ENCODE measurements at places on chromosomes 7 and 10. TPM values are rescaled to one million over a fixed set of nuclear protein-coding genes. Genes with fewer than 3 reads are reported as not detected.
A peak's percentile ranks its signal among the peaks of the same experiment; 100 is the strongest.

DNA sequence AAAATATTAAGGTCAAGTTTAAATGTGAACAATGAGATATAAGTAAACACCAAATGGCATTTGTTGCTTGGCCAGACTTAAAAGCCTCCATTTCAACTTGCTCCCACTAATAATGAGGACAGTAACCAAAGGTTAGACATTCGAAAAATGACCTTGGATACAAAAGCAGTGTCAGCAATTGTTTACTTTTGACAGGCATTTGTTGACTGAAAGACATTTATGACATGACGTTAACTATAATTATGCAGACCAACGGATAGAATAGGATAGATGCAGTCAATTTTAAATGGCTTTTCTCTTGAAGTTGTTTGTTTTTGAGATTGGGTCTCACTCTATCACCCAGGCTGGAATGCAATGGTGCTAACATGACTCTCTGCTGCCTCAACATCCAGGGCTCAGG is 6.3 kb upstream of the WNT16 start:
- no peak for DNase-seq

Gene FAM237B
- total RNA-seq: not detected

Gene ZNRF2
- 26.4 TPM for total RNA-seq

Gene BTBD16
- total RNA-seq: 0.41 TPM

GRCh38 chr10:85008488-85009184 is 680.2 kb downstream of the CCSER2 start:
- peak; percentile 5 for DNase-seq

Gene PTN
- 85.1 TPM for total RNA-seq

Gene ACHE
- total RNA-seq: 112 TPM

Gene IFIT2
- total RNA-seq: 9.5 TPM

Gene CALCR
- 7.0 TPM for total RNA-seq

Gene ZNF485
- total RNA-seq: 5.1 TPM

Gene GRM8
- total RNA-seq: 0.41 TPM

Gene ABCB1
- 2.4 TPM for total RNA-seq

Gene UNCX
- total RNA-seq: not detected

GRCh38 chr7:95001258-95001657 is 93.9 kb downstream of the PPP1R9A start:
- no peak for DNase-seq

- DNase-seq: no peak
Measured at GRCh38 chr10:51786016-51786683, 86.8 kb upstream of the CSTF2T start.

Gene MGMT
- total RNA-seq: 37.8 TPM

Gene PAPOLB
- 0.10 TPM for total RNA-seq

GRCh38 chr7:84191261-84191660 is 3.3 kb downstream of the SEMA3A start:
- peak; percentile 21 for DNase-seq

Gene MRLN
- 120 TPM for total RNA-seq

Gene FANK1
- total RNA-seq: 3.2 TPM

Gene TFAM
- total RNA-seq: 28.1 TPM

Gene AGMO
- 0.41 TPM for total RNA-seq

DNA sequence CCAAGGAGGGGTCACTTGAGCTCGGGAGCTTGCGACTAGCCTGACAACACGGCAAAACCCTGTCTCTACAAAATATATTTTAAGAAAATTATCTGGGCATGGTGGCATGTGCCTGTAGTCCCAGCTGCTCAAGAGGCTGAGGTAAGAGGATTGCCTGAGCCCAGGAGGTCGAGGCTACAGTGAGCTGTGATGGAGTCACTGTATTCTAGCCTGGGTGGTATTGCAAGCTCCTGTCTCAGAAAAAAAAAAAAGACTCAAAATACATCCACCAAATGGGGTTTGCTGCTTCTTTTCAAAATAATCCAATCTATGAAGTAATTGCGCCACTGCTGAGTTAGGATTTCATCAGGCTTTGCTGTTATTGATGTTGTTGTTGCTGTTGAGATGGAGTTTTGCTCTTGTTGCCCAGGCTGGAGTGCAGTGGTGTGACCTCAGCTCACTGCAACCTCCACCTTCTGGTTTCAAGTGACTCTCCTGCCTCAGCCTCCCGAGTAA is 11.1 kb upstream of the VIM start:
- DNase-seq: no peak

GRCh38 chr10:112637901-112638300 is 190.9 kb downstream of the VTI1A start:
- peak; percentile 23 for DNase-seq

- DNase-seq: no peak
Measured at GRCh38 chr7:84170646-84171045, 23.9 kb downstream of the SEMA3A start.

Gene CEP55
- 8.9 TPM for total RNA-seq

DNA sequence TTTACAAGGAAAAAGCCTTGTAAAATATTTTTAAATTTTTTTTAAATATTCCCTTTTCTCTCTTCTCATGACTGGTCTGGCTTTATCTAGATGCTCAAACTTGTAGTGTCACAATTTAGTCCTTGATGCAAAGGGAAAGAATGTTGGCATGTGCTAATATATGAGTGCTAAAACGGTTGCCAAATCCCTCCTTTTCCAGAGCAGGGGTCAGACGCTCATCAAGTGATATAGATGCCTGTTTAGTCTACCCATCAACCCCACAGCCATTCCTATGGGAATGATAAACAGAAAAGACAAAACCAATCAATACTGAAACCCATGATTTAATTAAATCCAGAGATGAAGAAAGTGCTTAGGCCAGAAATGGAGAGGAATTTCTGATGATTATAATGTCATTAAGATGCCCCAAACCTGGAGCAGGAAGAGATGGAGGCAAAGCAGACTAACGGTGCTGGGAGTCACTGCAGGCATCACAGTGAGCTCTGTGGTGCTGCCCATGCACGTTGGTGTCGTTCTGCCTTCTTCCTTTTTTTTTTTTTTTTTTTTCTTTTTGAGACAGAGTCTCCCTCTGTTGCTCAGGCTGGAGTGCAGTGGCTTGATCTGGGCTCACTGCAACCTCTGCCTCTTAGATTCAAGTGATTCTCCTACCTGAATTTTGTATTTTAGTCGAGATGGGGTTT is 210.1 kb upstream of the STK17A start:
- no peak for DNase-seq

DNA sequence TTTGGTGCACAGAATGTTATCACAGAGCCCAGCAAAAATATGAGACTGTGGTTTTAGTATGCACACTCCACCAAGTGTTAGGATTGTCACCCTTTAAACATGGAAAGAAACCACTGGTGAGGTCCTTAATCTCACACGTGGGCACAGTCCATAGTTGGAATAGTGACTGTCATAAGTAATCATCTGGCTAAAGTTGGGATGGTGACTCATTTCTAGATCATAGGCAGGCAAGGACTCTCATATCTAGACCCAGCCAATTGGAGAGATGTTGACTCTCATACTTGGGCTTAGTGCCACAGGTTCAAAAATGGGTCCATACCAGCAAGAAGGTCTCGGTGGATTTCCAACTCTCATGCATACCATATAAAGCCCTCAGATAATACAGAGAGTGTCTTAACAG is 39.6 kb upstream of the ZNF680 start:
- DNase-seq: no peak

DNA sequence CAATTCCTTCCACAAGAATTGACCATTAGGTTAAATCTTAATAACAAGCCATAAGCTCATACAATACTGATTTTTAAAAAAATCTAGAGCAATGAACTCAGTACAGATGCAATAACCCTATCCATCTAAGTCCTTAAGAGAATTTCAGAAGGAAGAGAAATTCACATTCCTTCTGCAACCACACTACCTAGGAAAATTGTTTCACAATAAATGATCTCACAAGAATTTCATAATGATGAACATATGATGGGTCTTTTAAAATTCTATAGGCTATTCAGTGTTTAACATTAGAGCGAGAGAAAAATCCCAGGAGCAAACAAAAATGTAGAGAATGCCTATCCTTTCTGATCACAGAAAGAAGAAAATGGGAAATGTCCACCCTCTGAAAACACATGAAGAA is 70.0 kb upstream of the MAGI2 start:
- DNase-seq: no peak

Gene LIPF
- not detected for total RNA-seq

DNA sequence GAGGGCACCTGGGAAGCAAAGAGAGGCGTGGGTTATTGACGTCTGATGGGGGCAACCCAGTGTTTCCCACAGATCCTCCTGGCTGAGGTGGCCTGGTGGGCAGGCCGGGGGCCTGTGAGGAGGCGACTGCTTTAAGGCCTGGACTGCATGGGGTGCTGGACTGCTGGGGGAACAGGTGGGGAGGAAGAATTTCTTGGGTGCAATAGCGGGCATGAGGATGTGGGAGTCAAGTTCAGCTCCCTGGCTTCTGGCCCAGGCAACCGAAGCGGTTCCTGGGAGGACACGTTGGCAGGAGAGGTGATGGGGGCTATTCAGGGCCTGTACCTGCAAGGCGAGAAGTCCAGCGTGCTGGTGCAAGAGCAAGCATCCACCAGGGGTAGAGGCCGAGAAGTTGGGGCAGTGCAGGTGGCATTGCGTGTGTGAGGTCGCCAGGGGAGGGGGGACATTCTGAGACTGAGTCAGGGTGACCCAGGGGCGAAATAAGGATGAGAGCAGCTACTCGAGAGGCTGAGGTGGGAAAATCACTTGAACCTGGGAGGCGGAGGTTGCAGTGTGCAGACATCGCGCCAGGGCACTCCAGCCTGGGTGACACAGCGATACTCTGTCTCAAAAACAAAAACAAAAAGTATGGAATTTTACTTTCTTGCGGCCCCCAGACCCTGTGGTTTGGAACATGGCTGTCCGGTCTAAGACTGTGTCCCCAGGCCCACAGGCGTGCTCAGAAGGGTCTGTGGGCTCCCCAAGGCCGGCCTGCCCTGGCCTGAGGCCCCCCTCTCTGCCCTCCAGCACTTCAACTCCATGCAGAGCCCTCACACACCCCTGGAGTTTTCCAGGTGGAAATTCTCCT is 53.6 kb upstream of the ELN start:
- DNase-seq: no peak

Gene HECW1
- total RNA-seq: 0.51 TPM

Gene SUFU
- total RNA-seq: 10.8 TPM

GRCh38 chr7:32206488-32206887 is 136.3 kb upstream of the PDE1C start:
- no peak for DNase-seq

DNA sequence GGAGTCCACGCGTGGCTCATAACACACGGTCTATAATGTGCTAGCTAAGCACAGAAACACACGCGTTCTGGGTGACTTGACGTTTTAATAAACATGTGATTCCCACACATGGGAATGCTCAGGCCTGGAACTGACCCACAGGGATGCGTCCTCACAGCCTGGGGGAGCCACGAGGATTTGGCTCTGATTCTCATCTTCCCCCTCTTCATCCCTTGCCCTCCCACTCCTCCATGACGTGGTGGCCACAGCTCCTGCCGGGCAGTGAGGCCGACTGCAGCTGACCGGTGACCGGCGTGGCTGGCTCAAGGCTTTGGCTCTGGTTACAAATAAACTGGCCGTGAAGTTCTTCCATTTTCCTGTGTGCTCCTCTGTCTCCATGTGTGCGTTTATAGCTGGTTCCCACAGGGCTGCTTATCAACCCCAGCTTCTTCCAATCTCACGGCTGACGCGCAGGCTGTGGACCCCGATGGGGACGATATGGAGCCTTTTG is 40.9 kb upstream of the KLF6 start:
- no peak for DNase-seq

Gene GOT1
- total RNA-seq: 46.3 TPM

DNA sequence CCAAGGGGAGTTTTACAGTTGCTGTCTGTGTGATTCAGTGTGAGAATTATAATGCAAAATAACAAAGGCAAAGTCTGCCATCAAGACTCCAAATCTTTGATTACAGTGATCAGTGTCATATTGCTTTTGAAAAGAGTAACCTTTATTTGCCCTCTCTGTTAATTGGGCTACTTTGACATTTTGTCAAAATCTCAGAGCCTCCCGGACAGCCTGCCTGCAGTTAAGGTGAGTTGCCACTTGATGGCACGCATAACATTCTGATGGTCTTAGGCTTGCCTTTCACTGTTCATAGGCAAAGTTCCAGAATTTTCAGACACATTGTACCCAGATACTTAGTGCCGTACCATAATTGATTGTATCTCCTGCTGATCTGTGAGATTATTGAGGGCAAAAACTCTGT is 253.5 kb downstream of the ABCA13 start:
- no peak for DNase-seq

Gene KNDC1
- total RNA-seq: 1.7 TPM

DNA sequence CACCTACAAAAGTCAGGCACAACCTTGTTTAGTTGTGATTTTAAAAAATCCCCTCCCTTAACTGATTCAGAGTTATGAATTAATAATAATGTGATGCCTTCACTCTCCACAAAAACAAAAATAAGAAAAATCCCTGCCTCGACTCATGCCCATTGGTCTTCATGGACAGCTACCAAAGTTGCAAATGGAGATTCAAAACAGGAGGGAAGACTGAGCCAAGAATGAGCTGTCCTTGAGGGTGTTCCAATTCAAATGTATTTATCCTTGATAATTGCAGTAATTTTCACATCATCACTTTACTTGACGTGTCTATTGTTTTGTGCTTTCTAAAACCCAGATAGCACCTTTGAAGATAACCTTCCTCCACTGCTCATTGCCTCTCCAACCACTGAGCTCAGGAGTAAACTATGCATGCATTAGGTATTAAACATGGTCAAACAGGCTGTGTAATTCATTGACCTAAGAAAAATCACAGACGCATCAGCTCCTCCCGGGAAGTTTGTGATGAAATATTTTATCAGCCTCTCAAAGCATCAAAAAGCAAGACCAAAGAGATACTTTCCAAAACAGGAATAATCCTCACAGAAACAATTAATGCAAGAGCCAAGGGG is 712.7 kb upstream of the IGFBP3 start:
- DNase-seq: no peak

Gene OR6B1
- total RNA-seq: not detected

GRCh38 chr7:122485856-122486255 is 181.3 kb upstream of the FEZF1 start:
- no peak for DNase-seq

DNA sequence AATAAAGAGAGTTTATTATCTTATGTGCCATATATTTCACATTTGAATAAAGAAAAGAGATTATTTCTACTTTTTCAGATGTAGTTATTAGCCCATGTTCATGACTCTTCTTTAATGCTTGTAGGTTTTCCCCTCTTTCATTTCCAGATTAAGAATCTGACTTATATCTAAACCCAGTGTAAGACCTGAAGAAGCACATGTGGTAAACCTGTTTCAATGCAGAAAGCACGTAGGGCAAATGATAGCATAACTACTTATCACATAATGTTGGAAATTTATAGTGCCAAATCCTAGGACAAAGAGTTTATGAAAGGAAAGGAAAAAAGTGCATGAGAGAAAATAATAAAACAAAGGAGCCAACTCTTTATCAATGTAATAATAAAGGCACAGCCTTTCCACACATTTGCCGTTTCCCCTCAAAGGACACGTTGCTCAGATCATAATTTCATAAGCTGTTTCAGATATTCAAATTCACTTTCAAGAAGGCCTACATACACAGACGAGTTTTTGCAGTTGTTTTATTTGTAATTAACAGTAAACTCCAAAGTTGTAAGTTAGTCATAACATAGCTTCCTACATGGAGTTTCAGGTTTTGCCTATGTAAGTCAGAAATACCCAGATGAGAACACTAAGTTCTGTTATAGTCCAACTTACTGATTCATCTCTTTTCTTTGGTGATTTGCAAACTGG is 88.8 kb upstream of the MDFIC start:
- no peak for DNase-seq

Gene AMZ1
- 0.31 TPM for total RNA-seq

Gene UNC5B
- 7.1 TPM for total RNA-seq

Data from tongue (tissue), 3 donors.